Activated T-cell treated with anti-CD3 and anti-CD28 coated beads, Interleukin-2, amount 50 U/mL, for 4 hours (primary cell): ENCODE measurements at places on chromosomes 7 and 10. TPM values are rescaled to one million over a fixed set of nuclear protein-coding genes. Genes with fewer than 3 reads are reported as not detected.
A peak's percentile ranks its signal among the peaks of the same experiment; 100 is the strongest.

DNA sequence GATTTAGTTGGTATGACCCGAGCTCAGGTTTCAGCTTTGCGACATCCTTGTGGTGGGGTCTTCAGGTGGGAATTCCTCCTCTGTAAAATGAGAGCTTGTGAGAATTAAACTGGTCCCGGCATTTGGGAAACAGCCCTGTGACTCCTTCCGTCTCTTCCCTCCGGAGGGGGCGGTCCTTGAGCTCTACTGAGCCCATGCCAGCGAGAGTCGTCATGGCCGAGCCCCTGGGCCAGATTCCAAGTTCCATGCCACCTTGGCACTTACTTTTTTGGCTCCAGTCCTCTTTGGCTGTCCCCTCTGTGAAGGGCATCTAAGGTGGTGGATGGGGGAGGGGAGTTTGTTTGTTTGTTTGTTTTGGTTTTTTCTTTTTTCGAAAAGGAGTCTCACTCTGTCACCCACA lies 47.6 kb downstream of the GTF2IRD1 start:
- DNase-seq, result no peak

- DNase-seq, result no peak
Measured at GRCh38 chr10:97539523-97540200, 32.9 kb upstream of the ANKRD2 start.

DNA sequence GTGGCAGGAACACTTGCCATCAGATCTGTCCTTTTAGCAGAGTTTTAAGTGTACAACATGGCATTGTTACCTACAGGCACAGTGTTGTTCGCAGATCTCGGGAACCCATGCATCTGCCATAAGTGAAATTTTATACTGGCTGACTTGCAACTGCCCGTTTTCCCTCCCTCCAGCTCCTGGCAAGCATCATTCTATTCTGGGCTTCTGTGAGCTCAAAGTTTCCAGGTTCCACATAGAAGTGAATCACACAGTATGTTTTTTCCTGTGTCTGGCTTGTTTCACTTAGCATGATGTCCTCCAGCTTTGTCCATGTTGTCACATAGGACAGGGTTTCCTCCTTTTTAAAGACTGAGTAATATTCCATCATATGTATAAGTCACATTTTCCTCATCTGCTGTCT lies 56.6 kb downstream of the C10orf143 start:
- DNase-seq, result no peak

DNA sequence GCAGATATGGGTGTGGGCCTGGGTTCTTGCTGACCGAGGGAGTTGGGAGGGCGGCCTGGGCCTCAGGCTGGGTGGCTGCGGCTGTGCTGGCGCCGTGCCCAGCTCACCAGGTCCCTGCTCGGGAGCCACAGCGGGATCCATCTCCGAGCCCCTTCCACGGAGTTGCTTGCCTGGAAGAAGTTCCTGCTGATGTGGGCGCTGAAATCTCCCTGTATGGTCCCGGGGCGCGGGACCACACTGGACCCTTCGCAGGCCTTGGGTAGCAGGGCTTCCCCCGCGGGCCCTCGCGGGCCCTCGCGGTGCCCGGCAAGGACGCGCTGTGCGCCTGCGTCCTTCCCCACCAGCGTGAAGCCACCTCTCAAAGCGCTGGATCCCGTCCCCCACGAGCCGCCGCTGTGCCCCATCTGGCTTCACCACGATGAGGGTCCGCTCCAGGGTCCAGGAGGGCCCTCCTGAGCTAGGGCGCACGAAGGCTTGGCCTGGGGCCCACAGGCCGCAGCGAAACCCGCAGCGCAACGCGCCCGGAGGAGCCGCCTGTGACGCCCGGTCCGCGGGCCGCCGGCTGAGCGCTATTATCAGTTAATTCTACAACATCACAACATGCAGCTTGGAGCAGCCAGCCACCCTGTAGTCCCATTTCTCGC lies 31.5 kb downstream of the RAB19 start:
- no peak for DNase-seq

- DNase-seq, result no peak
Measured at GRCh38 chr10:71436268-71437125, 39.8 kb downstream of the CDH23 start.

- peak; percentile 11 for DNase-seq
Measured at GRCh38 chr7:111012799-111013675, 77.9 kb upstream of the LRRN3 start.

- DNase-seq, result no peak
Measured at GRCh38 chr10:89645742-89646172, 715 bp upstream of the PANK1 start.

DNA sequence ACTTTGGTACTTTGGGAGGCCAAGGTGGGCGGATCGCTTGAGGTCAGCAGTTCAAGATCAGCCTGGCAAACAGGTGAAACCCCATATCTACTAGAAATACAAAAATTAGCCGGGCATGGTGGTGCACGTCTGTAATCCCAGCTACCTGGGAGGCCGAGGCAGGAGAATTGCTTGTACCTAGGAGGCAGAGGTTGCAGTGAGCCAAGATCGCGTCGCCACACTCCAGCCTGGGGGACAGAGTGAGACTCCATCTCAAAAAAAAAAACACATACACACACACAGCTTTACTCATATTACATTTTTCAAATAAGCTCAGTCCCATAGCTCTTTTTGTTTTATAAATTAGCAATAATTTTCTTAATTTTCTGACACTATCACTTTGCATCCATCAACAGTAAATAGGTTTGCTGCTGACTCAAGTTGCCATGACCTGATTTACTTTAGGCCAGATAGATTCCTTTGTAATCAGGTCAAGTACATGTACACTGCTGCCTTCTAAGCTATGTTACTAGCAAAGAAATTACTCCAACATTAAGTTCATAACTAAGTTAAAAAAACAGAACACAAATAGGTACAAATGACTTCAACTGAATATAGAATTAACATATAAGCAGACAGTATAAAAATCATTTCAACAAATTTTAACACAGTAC lies 31.5 kb downstream of the WAPL start:
- no peak for DNase-seq

DNA sequence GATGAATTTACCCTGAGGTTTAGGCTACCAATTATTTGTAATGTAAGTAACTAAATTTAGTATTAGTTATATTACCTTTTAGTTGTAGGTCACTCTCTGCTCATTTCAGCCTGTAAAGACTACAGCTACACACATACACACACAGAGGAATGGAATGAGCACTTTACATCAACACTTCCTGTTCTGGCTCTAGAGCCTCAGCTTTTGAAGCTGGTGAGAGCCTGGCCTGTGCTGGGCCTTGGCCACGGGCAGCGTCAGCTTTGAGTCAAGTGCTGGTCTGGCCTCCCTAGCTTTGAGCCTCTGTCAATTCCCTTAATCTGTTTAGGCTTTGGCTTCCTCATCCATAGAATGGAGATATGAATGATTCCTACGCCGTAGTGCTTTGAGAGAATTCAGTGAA lies 141.7 kb downstream of the EGFR start:
- DNase-seq, result no peak

- no peak for DNase-seq
Measured at GRCh38 chr7:107643407-107643806, 17.2 kb upstream of the SLC26A4 start.

DNA sequence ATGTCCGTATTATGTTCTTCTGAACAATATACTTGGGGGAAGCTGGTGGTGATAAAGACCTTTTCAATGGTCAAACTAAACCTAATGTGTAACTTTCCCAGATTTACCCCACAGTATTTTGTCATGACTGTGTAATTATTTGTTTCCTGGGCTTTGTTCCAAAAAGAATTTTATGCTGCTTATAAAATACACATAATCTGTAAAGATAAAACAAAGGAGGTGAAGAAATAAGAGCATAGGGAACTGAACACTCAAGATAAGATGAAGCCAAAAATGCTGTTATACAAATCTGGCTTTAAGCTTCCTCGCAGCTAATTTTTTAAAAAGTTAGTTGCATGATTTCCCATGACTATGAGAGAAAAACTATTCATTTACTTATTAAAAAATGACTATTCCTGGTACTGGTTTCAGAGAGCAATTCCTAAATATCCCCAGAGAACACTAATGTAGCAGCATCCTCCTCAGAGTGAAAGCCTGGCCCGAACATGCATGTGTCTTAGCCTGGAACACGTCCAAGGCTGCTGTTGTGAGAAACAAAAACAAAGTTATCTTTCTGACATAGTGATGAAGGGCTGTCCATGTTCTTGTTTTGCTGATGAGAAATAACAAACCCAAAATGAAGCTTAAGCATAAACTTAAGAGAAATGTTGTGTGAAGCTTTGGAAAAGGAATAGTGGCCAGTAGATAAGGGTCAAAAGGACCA lies 33.9 kb downstream of the MALSU1 start:
- DNase-seq, result no peak

DNA sequence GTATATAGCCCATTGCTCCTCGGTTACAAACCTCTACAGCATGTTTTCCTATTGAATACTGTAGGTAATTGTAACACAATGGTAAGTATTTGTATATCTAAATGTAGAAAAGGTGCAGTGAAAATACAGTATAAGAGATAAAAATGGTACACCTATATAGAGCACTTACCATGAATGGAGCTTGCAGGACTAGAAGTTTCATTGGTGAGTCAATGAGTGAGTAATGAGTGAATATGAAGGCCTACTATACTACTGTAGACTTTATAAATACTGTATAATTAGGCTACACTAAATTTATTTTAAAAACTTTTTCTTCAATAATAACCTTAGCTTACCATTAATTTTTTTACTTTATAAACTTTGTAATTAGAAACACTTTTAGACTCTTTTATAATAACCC lies 239.7 kb downstream of the CDK14 start:
- DNase-seq, result no peak

DNA sequence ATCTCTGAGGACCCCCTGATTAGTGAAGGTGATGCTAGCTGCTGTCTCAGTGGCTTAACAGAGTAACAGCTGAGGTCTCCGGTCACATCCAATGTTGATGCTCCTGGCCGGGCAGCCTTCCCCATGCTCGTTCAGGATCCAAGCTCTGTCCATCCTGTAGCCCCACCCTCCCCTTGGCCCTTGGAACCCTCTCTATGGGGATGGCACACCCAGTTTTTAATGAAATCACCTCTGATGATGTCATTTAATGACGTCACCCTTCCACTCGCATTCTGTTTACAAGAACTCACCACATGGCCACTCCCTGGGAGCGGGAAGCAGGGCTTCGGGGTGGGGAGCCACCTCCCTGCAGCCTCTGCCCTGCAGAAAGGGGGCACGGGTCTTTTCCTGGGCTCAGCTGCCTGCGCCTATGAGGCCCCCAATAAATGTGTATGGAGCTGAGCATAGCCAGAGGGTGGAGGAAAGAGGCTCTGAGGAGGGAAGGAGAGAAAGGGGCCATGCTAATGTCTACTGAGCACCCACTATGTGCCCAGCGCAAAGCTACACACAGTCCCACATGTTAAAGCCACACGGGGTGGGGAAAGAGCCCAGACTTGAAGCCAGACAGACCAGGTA lies 95.5 kb downstream of the OAT start:
- DNase-seq, result no peak

- peak; percentile 9 for DNase-seq
Measured at GRCh38 chr10:13347043-13347499, 1.0 kb downstream of the SEPHS1 start.

GRCh38 chr10:122249991-122250750 lies 20.9 kb upstream of the BTBD16 start:
- DNase-seq, result no peak

- no peak for DNase-seq
Measured at GRCh38 chr10:44684661-44685060, 226.5 kb upstream of the TMEM72 start.

- no peak for DNase-seq
Measured at GRCh38 chr10:98186681-98187080, 52.2 kb downstream of the R3HCC1L start.

DNA sequence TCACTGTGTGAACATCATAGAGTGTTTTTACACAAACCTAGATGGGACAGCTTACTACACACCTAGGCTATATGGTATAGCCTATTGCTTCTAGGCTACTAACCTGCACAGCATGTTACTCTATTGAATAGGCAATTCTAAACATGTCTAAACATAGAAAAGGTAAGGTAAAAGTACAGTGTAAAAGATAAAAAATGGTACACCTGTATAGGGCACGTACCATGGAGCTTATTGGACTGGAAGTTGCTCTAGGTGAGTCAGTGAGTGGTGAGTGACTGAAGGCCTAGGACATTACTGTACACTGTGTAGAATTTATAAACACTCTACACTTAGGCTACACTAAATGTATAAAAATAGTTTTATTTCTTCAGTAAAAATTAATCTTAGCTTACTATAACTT lies 182.0 kb upstream of the THSD7A start:
- DNase-seq, result no peak

DNA sequence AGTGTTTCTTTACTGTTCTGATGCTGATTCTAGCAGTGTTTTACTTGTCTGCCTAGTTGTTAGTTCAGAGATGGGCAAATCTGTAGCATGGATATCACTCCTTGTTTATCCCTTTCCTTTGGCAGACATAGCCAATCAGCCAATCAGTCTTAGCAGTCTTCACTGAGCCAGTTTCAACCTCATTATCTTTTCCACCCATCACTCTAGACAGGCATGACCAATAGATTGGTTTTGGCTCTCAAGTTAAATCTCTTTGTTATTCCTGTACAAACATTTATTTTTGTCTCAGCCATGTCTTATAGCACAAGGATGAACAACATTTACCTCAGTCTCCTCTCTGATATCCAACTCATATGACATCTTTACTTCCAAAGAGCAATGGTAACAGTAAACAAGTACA lies 109.5 kb downstream of the PRKG1 start:
- DNase-seq, result no peak

- DNase-seq, result no peak
Measured at GRCh38 chr7:12769444-12769843, 82.0 kb downstream of the ARL4A start.

DNA sequence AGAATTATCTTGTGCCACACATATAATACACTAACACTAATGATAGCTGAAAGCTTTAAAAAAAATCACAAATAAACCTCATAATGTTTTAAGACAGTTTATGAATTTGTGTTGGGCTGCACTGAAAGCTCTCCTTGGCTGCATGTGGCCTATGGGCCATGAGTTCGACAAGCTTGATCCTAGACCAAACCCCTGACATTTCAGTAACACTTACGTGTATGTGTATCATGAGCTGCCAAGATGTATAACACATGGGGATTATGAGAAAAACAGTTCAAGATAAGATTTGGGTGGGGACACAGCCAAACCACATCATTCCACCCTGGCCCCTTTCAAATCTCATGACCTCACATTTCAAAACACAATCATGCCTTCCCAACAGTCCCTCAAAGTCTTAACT lies 823.8 kb downstream of the PCDH15 start:
- no peak for DNase-seq

- no peak for DNase-seq
Measured at GRCh38 chr10:113487154-113487553, 65.7 kb upstream of the HABP2 start.

- DNase-seq, result no peak
Measured at GRCh38 chr10:13414855-13415254, 66.8 kb upstream of the SEPHS1 start.

PLAC9 gene
- not detected for total RNA-seq

MOGAT3 gene
- total RNA-seq, result not detected

PSAP gene
- 125 TPM for total RNA-seq

SDK1 gene
- 0.79 TPM for total RNA-seq

RBP4 gene
- total RNA-seq, result 1.5 TPM

PPP1R17 gene
- total RNA-seq, result not detected

PRRT4 gene
- total RNA-seq, result 0.42 TPM

SLC16A9 gene
- total RNA-seq, result 1.3 TPM

GHRHR gene
- not detected for total RNA-seq

NRCAM gene
- total RNA-seq, result 0.69 TPM

GARIN1A gene
- 0.27 TPM for total RNA-seq

ZMYND11 gene
- total RNA-seq, result 29.3 TPM
